Anterior cingulate cortex (tissue), 58 donors: ENCODE measurements at places on chromosomes 4 and X.

GRCh38 chrX:455673-456072 is 69.0 kb upstream of the PPP2R3B start:
- no peak for DNase-seq

- no peak for DNase-seq
Observed at GRCh38 chr4:20249333-20249732, 2.4 kb upstream of the SLIT2 start.

- no peak for DNase-seq
Observed at GRCh38 chr4:130563185-130563888, 1467.4 kb downstream of the C4orf33 start.

GRCh38 chr4:8539661-8540060 is 40.5 kb upstream of the GPR78 start:
- no peak for DNase-seq

GRCh38 chr4:143700416-143701352 is at the start of gene FREM3:
Gene FREM3 (minus strand): TSS chr4:143700675. CDS start chr4:143700675, 0 bp downstream.
- DNase-seq, result no peak

DNA sequence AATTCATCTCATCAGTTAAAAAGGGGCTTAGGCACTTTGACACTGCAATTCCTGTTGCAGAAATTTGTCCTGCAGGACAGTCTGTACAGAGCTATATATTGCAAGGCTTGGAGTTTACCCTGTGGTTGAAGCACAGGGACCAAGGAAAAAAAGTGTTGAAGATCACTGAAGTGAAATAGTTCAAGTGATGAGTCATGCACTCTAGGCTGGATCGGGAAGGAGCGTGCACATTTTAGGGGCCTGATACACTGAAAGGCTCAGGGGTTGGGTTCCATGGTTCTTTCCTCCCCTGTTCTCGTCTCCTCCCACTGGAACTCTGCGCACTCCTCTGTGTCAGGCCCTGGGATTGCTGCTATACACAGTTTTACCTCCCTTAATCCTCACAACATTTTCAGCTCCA is 104.9 kb upstream of the ARMCX2 start:
- DNase-seq, result no peak

GRCh38 chrX:78019586-78020483 is 50.4 kb upstream of the PGAM4 start:
- no peak for DNase-seq

GRCh38 chr4:85823295-85823694 is 348.3 kb downstream of the ARHGAP24 start:
- DNase-seq, result no peak

- DNase-seq, result no peak
Observed at GRCh38 chr4:94920369-94920768, 162.6 kb downstream of the BMPR1B start.

DNA sequence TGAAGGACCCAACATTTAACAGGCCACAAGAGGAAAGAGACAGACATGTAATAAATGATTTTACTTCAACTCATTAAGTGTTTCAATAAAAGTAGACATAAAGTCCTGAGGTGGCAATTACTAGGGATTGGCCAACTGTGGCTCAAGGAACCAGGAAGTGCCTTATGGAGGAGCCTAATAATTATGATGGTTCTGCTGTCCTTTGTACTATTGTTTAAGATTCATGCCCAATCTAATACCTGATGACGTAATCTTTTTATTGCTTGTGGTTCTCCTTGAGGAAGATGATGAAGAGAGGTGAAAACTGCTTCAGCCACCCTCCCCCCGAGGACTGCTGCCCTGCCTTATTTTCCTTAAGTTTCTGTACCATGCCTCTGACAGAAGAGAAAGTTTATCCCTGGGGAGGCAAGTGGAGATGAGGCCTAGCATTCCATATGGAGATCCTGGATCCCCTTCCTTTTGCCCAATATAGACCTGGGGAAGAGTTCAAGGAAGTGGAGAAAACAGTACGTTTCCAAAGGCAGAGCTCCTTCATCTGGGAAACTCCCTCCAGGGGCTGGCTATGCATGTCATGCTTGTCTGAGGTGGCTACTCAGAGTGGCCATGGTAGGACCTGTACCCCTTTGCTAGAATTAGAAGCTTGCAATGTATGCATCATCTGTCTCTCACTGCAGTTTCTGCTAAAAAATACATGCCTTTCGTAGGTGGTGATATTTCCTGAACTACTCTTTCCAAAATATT is 56.8 kb upstream of the FAT1 start:
- DNase-seq, result no peak

DNA sequence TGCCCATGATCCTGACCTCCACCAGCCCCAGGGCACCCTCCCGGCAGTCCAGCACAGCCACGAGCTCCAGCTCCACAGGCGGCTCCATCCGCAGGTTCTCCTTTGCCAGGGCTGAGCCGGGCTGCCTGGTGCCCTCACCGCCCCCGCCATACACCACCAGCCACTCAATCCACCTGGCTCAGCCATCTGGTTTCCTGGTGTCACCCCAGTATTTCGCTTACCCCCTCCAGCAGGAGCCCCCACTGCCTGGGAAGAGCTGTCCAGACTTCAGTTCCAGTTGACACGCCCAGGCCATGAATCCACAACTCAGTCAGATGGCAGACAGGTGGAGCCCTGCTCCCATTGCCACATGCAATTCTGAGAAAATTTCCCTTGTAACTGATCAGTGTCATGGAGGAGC is 3.9 kb downstream of the SHISA3 start:
- DNase-seq, result no peak

DNA sequence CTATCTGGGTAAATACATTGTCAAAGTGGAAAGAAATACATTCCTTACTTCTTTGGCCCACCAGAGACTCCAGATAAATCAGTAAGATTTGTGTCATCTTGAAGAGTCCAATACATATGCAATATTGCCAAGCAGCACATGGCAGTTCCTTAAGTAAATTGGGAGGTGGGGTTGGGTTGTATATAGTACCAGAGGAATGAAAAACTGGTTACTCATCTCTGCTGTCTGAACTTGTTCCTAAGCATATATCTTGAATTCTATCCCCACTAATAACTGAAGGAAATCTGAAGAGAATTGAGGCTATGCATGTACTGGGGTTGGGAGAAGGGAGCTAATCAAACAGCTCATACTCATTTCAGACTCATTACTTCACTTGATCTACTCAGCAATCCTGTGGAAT is 14.8 kb downstream of the TCEAL8 start:
- no peak for DNase-seq

DNA sequence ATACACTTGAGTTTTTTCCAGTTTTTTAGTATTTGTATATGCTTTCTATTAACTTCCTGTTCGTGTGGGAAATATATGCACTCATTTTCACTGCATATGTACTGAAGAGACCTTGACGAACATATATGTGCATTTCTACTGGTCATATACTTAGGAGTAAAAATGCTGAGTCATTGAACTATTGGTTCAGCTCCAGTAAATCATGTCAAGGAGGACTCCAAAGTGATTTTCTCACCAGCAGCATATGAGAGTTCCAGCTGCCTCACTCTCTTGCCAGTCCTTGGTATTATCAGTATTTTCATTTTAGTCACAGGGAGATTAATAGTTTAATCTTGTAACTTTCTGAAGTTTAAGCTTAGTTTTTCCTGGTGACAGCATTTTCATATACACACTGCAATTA is 2750.2 kb downstream of the ARAP2 start:
- DNase-seq, result no peak

DNA sequence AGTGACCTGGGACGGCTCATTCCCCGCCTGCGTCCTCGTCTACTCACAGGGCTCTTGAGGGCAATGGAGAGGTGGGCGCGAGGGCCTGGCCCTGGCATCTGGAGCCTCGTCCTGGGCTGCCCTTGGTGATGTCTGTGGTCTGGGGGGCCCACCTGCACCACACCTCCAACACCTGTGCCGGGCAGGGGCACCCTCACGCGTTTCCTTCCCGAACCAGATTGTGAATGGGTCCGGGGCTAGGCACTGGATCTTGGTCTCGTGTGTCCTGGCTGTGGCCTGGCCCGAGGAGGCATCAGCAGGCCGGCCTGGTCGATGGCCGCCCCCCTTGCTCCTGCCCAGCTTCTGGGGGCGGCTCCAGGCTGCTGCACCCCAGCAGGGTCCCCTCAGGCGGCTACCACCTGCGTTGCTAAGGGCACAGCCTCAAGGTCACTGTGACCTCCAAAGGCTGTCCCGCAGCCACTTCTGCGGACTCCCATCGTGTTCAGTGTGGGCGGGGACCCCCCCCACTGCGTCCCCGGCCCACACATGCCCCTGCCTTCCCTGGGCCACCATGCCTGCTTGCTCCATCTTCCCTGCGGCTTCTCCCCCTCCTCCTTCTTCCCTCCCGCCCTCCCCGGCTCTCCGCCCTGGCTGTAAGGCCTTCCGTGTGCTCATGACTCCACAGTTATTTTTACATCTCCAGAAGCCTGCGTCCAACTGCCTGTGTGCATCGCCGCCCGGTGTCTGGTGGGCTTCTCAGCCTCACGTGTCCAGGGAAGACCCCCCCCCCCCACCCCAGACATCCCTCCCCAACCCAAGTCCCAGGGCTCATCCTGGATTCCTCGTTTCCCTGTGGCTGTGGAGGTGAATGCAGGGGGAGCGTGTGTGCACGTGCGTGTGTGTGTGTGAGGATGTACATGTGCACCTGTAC is 3.8 kb downstream of the DOK7 start:
- no peak for DNase-seq

- no peak for DNase-seq
Observed at GRCh38 chr4:29710519-29710918, 1009.6 kb upstream of the PCDH7 start.

GRCh38 chrX:39820938-39821708 is 276.6 kb downstream of the BCOR start:
- no peak for DNase-seq

- no peak for DNase-seq
Observed at GRCh38 chrX:48530736-48531135, 8.8 kb upstream of the TBC1D25 start.

DNA sequence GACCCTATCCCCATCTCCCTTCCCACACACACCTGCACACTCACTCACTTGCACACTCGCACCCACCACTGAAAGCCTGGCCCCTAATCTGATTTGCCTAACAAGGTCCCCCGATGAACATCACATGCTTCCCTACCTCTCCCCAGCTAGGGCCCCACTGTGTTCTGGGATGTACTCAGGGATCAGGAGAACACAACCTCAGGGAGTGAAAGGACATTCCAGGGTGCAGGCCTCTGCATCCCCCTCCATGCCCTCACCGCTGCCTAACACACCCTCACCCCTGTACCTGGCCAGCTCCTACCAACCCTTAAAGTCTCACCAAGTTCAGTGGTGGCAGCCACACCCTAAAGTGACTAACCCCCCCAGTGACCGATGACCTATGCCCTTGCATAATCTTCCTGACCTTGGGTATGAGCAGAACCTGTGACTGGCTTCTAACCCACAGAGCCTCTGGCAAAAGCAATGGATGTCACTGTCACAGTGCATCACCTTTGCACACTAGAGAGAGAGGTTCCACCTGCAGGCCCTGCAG is 2.4 kb upstream of the AFAP1 start:
- no peak for DNase-seq

- DNase-seq, result no peak
Observed at GRCh38 chrX:76931518-76931917, 504.0 kb downstream of the MAGEE1 start.

DNA sequence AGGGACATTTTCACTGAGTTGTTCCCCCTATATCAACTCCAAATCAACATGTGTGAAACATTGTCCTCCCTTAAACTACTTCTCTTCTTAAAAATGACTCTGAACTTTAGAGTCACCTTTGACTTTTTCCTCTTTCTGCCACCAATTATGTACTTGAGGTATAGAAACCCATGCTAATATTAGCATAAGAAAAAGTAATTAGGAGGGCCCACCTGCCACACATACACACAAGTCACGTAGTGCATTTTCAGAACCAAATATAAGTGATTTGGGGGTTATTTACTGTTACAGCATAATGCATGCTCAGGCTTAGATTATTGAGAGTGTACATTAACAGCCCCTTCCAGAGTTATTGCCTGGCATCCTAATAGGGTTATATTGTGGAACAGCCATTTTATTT is 432.7 kb downstream of the ZIC3 start:
- no peak for DNase-seq

GRCh38 chr4:176784816-176785215 is 7.9 kb downstream of the VEGFC start:
- no peak for DNase-seq

DNA sequence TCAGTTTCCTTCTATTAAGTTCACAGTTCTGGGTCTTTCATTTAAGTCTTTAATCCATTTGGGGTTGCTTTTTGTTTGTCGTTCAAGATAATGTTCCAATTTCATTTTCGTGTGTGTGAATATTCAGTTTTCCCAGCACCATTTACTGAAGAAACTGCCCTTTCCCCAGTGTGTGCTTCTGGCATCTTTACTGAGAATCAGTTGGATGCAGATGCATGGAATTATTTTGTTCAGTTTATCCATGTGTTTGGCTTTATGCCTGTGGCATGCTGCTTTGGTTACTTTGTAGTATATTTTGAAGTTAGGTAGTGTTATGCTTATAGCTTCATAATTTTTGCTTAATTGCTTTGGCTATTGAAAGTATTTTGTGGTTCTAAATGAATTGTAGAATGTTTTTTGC is 163.8 kb upstream of the HDX start:
- no peak for DNase-seq

DNA sequence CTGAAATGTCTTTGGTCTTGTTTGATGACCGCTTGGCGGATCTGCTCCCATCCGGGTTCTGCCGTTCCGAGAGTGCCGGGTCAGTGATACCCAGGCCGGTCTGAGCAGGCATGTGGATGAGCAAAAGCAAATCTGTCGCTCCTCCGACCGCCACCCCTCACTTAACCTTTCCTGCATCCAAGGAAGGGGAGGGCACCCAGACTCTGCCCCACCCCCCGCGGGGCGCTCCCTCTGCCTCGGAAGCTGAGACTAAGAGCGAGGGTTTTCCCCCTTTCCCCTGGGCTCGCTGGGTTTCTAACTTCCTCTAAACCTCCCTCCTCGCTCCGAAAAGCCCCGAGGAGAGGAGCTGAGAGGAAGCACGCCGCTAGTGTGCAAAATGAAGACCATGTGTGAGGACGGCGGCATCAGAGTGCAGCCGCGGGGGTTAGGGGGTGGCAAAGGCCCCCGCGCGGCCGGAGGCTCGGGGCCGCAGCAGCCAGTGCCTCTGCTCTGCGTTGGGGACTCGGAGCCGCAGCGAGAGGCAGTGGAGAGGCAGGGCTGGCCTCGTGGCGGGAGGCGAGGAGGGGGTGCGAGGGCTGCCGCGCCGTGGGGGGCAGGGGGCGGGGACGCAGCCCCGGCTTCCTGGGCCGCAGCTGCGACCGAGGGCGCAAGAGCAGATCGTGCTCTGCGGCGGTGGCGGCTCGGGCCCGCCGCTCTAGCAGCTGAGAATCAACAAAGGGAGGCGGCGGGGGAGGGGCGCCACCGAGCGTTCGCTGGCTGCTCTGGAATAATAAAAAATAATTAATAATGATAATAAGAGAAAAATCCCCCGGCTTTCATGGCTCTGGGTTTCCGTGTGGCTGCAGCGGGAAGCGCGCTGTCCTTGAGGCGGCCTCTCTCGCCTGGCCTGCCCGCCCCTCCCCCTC is 55.8 kb upstream of the BCOR start:
- DNase-seq, result peak; percentile 13
